PC-3 (cell line): ENCODE measurements at places on chromosomes 6 and 20. TPM values are rescaled to one million over a fixed set of nuclear protein-coding genes. Genes with fewer than 3 reads are reported as not detected.

DNA sequence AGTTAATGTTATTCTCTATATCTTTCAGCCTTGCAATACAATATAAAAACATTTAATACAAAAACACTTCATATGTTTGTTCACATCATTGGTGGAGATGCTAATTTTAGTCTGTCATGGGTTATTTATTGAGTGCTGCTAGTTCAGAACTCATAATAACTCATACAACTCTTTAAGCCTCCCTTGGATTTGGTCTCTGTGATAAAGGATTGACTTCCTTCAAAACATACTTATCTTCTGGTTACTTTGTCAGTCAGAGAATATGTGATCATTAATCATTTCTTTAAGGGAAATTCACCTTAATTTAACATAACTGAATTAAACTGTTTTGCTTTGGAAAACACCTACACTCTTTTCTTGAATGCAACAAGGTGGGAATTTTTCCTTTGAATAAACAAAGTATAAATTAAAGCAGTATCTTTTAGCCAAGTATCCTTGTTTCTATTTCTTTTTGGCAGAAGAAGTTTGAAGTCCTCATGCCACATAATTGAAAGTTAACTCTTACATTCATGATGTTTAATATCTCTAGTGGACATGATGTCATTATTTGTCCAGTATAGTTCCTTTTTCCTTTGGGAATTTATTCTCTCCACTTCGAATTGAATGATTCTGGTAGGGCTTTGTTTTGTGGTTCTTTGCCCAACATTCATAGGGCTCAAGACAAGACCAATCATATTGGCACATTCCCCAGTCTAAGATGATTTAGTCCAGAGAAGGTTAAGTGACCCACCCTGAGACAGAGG, 133.2 kb upstream of the CENPW start:
- no peak overlapping the region for H3K27ac ChIP-seq
- no peaks in the 10 kb centered on the region for H3K27me3 ChIP-seq
- no peaks in the 10 kb centered on the region for H3K4me1 ChIP-seq
- no peak overlapping the region for H3K4me3 ChIP-seq

GRCh38 chr20:60589623-60590022, 631.4 kb downstream of the CDH26 start:
- H3K27me3 ChIP-seq: no peaks in the 10 kb centered on the region
- H3K27ac ChIP-seq: no peak overlapping the region
- no peaks in the 10 kb centered on the region for H3K36me3 ChIP-seq
- no peaks in the 10 kb centered on the region for H3K4me1 ChIP-seq
- H3K4me3 ChIP-seq: no peak overlapping the region

DNA sequence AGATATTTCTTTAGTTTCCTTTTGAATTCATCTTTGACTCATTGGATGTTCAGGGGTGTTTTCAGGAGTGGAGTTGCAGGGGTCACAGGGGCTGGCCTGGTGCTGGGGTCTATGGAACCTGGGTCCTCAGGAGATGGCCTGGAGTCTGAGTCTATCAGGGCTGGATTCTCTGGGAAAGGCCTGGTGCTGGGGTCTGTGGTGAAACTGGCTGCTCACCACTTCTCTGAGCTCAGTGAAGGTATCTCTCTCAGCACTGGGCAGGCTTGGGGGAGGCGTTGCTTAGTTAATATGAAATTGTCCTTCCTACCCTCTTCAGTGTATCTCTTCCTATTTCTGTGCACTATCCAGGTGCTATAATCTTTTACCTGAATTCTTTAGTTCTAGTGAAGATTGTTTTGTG, 83.1 kb upstream of the SLC24A3 start:
- no peak for DNase-seq
- no peak overlapping the region for H3K4me3 ChIP-seq
- H3K4me1 ChIP-seq: no peaks in the 10 kb centered on the region

Gene HLA-F
- 9.8 and 16.1 TPM in 2 replicates for total RNA-seq

DNA sequence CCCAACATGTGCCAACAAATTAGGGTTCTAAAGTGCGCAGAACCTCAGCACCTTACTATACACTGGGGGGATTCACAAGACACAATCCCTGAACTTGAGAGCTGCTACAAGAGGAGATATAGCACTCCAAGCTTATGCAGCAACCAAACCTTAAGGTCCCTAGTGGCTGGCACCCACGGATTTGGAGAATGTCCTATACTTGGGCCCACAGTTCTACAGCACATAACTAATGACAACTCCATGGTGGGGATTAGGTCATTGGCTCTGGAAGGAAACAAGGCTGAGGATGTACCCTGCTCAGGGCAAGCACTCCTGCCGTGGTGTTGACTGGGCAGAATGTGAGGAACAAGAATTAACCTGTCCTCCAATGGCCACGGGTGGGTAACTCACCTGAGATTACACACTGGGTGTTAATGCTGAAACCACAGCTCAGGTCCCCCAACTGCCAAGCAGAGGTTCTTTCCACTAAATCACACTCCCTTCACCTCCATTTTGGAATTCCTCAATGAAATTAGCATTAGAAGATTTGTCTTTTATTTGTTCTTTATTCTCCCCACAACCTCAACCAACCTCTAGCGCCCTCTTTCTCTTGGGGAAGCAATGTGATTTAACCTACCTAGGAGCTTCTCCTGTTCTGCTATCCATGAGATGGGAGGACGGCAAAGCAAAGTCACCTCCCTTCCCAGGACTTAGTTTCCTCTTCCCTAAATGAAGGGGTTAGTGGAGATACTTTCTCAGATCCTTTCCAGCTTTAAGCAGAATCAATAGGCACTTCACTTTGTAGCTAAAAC, 32.0 kb downstream of the TRERF1 start:
- no peaks in the 10 kb centered on the region for H3K4me1 ChIP-seq
- H3K27ac ChIP-seq: no peak overlapping the region
- DNase-seq: no peak
- H3K27me3 ChIP-seq: no peaks in the 10 kb centered on the region
- H3K4me3 ChIP-seq: no peak overlapping the region
- no peaks in the 10 kb centered on the region for H3K36me3 ChIP-seq

Gene KCNK15
- 2.8 and 3.0 TPM in 2 replicates for total RNA-seq

Gene TCF19
- 79.0 and 88.6 TPM in 2 replicates for total RNA-seq

DNA sequence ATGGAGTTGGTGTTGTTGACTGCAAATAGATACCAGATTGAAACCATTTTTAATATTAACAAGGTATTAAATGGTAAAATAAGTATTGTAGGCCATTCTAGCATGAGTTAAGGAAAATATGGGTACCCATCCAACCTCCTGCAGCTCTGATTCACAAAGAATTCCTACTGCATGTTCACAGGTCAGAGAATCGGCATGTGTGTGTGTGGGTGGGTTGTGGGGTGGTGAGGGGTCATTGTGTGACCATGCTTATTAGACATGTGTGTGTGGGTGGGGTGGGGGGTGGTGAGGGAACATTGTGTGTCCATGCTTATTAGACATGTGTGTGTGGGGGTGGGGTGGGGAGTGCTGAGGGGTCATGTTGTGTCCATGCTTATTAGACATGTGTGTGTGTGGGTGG, 3.2 kb downstream of the IYD start:
- H3K27ac ChIP-seq: no peak overlapping the region
- no peaks in the 10 kb centered on the region for H3K36me3 ChIP-seq
- no peaks in the 10 kb centered on the region for H3K27me3 ChIP-seq

- H3K4me1 ChIP-seq: peaks cover 18% of the 10 kb centered on the region
- peaks cover 4% of the 10 kb centered on the region; the same call in 1 of the 2 replicates for H3K36me3 ChIP-seq
- DNase-seq: peak; percentile 94
Measured at GRCh38 chr20:17888044-17888443, 80.5 kb downstream of the SNX5 start.
